ENCODE measurements at places on chromosomes 2 and 18.

- no peak for DNase-seq
Observed at GRCh38 chr2:26889796-26890195, 41.9 kb downstream of the DPYSL5 start.

DNA sequence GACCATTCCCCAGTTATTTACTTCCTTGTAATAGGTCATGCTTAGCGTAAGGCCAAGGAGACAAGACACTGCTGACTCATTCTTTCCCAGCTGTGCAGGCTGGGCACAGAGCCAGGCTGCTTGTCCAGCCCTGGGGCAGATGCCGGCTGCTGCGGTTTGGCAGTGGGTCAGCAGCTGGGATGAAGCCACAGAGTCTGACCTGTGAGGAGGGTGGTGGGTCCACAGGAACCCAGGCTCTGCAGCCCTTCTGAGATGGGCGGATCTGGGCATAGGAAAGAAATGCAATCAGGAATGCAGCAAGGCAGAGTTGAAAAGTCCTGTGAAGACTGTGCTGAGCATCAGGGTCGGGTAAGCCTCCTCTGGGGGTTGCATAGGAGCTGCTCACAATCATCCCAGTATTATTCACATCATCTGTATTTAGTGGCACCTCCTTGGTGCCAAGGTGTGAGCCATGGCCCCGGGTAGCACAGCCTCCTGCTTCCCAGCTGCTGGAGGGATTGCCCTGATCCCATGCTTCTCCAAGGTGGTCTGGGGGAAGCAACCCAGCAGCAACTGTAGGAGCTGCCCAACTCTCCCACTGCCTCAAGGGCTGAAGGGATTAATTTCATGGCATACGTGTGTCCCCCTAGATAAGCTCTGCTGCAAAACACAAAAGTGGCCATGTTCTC is 139.0 kb downstream of the DDX1 start:
- DNase-seq: peak; percentile 89

GRCh38 chr2:168336786-168337388 is 89.5 kb upstream of the STK39 start:
- peak; percentile 40 for DNase-seq

- peak; percentile 94 for DNase-seq
Observed at GRCh38 chr18:7158216-7158615, 40.6 kb upstream of the LAMA1 start.

DNA sequence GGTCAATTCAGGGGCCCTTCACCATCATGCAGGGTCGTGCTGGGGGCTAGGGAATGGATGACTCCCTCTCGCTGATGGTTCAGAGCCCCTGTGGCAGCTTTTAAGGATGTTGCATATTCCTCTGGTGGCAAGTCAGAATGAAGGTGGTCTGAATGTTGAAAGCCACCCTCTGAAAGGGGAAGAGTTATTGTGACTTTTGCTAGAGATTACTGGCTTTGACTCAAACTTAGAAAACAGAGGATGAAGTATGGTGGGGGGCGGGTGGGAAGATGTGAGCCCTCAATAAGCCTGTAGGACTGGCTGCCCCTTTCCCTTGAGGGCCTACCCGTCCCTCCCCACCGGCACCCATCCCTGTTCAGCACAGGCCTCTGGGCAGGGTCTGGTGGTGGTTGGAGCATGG is 23.2 kb downstream of the MC2R start:
- DNase-seq: no peak

DNA sequence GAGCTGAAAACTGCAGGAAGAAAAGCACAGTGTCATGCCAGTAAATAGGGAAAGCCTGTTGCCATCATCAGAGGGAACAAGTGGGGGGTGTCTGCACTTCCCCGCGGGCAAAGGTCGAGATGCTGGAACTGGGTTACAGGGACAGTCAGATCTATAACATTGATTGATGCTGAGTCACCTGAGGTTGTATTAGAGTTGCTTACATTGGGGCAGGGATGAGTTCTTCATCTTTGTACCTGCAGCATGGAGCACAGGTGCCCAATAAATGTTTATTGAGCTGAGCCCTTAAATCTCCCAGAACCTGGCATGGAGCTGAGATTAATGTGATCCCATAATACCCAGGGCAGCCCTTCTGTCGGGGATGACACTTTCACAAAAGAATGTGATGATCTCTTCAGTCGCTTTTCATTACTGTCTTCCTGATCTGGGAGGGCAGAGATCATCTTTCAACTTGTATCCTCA is 5.9 kb upstream of the RNF152 start:
- peak; percentile 14 for DNase-seq

GRCh38 chr2:233047206-233047605 is 12.9 kb upstream of the INPP5D start:
- DNase-seq: no peak

- no peak for DNase-seq
Observed at GRCh38 chr2:108934583-108935245, 54.3 kb downstream of the EDAR start.

GRCh38 chr2:60745761-60746160 is 10.3 kb upstream of the PAPOLG start:
- peak; percentile 9 for DNase-seq

- DNase-seq: no peak
Observed at GRCh38 chr18:53752781-53753367, 471.6 kb downstream of the MBD2 start.

DNA sequence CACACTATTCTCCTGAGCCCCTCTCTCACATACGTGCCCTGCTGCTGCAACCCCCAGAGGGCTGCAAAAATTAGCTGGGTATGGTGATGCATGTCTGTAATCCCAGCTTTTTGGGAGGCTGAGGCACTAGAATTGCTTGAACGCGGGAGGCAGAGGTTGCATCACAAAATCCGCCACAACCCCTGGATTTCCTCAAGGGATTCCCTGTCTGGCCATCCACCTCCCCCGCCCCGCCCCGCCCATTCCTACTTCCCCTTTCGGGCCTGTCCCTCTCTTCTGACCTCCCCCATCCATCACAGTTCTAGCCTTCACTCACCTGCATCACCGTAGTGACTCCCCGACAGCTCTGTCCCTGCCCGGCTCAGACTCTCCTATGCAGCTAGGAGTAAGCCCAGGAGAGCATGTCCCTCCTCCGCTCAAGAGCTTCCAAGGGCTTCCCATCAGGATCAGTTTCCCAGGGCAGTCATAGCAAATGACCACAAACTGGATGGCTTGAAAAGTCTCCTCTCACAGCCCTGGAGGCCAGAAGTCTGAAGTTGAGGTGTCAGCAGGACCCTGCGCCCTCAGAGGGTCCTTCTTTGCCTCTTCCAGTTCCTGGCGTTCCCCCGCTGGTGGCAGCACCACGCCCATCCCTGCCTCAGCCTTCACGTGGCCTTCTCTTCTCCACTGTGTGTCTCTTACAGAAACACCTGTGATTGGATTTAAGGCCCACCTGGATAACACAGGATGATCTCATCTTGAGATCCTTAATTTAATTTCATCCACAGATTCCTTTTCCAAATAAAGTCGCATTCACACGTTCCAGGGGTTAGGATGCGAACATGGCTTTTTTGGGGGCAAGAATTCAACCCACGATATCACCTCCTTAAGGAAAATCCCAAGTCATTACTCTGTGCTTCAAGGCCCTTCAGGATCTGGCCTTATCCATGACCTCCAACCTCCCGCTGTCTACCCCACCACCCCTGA is 58.5 kb downstream of the HS1BP3 start:
- no peak for DNase-seq

- DNase-seq: no peak
Observed at GRCh38 chr18:48734460-48734859, 195.6 kb downstream of the CTIF start.

- DNase-seq: no peak
Observed at GRCh38 chr2:181046833-181047232, 66.4 kb downstream of the UBE2E3 start.

GRCh38 chr2:158578703-158579330 is 122.1 kb downstream of the PKP4 start:
- no peak for DNase-seq

- DNase-seq: no peak
Observed at GRCh38 chr2:149464396-149464795, 123.2 kb downstream of the MMADHC start.

- peak; percentile 53 for DNase-seq
Observed at GRCh38 chr18:57806978-57807285, 3.8 kb upstream of the ATP8B1 start.

Measured in urothelium cell line (cell line).